ENCODE measurements at places on chromosomes 6 and 20.

GRCh38 chr20:57106030-57106682 lies 160.3 kb downstream of the BMP7 start:
- DNase-seq = no peak

- no peak for DNase-seq
Observed at GRCh38 chr20:32315399-32315798, 37.9 kb downstream of the KIF3B start.

DNA sequence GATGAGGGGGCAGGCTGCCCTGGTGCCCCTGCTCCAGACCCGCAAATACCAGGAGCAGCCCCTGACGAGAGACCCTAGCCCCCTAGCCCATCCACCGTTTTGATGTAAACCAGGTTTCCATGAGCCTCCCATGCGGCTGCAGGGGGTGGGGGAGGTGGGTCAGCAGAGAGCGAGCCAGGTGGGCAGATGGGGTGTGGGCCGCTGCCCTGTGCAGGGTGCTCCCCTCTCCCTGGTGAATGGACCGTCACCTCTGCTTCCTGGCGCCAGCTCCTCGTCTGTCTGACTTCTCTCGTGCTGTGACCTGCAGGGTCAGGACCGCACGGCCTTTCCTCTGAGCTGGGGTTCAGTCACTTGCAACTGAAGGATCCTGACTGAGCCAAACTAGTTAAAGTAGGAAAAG lies 15.7 kb upstream of the BHLHE23 start:
- DNase-seq = no peak

- no peak for DNase-seq
Observed at GRCh38 chr6:53378208-53378607, 29.5 kb upstream of the ELOVL5 start.

- DNase-seq = no peak
Observed at GRCh38 chr20:13322198-13322597, 101.1 kb downstream of the ISM1 start.

DNA sequence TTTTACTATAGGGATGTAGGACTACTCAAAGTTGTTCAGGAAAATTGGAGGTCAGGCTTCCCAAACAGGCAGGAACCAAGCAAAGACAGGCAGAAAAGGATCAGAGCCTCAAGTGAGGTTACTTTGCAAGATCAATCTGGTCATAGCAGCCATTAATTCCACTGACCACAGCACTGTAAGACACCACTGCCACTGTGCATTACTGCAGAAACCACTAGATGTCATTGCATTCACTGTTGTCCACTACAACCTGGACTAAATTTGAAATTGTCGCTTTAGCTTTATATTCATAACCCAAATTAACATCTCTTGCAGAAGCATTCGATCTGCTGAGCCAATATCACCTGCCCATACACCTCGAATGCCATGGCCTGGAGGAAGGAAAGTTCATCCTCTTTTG lies 126.9 kb upstream of the UFL1 start:
- no peak for DNase-seq

DNA sequence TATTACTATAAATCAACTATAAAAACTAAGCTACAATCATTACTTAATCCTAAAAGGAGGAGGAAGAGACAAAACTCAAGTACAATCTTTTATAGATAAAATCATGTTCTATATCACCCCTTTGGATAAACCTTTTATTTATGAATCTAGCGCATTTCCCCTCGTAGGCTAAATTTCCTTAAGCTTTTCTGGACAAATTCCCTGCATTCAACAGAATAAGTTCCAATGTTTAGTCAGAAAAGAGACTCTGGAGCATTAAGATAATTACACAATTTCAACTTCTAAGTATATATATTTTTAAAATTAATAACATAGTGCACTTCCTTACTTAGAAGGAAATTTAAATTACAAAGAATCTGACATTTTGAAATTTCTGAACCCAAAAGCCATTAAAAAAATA lies 37.9 kb downstream of the ATXN1 start:
- DNase-seq = no peak

- no peak for DNase-seq
Observed at GRCh38 chr6:12324748-12325147, 34.6 kb downstream of the EDN1 start.

GRCh38 chr6:21085211-21085610 lies 508.3 kb upstream of the SOX4 start:
- no peak for DNase-seq

GRCh38 chr6:17389274-17389847 lies 4.0 kb upstream of the CAP2 start:
- no peak for DNase-seq

DNA sequence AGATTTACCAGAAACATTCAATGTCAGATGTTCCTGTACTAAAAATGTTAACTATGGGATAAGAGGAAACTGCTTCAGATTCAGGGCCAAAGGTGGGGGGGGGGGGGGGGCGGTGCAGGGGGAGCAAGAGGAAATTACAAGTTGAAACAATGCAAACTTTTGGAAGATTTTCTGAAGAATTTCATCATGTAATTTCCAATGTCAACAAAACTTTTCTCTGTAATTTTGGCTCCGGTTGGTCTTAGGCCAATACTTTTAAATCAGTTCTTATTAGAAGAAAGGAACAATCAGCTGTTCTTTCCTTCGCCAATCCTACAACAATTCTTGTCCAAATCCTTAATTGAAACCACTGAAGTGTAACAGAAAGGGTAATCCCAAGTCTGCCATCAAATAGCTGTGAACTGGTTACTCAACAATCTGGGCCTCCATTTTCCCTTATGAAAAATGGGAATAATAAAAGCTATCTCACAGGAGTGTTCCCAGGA lies 13.1 kb downstream of the UQCC1 start:
- no peak for DNase-seq

DNA sequence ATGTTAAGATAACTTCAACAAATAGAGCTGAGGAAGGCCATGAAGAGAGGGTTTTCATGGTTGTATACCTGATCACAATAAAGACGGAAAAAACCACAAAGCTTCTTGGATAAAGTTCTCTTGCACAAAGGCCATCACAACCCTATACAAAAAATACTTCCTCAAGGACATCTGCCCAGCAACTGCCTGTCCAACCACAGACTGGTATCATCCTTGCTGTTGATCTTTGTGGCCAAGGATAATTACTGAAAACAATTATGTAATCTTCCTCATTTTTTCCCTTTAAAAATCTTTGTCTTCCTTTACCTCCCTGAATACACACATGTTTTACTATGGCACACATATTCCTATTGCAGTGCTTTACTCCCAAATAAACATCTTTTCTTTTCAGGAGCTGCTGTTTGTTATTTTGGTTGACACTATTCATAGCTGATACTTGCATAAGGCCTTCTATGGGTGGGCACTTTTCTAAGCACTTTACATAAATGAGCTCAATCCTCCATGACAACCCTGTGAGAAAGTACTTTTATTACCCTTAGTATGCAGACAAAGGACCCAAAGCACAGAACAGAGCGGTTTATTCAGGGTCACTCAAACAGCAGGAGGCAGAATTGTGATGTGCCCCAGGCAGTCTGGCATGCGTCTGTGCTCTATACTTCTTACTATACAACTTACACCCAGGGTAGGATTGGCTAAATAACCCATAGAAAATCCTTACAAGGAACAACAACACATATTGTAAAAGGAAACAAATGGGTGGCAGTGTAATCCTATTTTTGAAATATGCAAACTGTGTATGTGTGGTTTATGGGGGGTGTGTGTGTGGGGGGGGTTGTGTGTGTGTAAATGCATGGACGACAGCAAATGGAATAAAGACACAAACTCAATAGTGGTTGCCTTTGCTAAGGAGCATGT lies 35.1 kb downstream of the SNRNP48 start:
- no peak for DNase-seq

DNA sequence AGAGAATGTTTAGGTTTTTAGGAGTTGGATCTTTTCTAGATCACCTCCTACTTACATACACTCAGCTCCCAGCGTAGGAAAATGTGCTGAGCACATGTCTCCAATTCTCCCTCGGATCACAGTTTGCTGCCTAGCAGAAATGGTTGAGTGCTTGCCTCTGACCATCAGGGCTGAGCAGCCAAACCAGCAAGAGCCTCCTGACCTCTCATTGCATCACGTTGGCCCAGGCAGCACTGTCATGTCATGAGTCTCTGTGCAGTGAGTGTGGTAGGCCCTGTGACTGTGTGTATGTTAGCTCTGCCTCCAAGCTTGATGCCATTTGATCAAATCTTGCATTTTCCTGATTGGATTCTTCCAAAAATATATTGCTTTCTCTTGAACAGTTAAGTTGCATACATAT lies 112.0 kb downstream of the LRRC1 start:
- DNase-seq = no peak

DNA sequence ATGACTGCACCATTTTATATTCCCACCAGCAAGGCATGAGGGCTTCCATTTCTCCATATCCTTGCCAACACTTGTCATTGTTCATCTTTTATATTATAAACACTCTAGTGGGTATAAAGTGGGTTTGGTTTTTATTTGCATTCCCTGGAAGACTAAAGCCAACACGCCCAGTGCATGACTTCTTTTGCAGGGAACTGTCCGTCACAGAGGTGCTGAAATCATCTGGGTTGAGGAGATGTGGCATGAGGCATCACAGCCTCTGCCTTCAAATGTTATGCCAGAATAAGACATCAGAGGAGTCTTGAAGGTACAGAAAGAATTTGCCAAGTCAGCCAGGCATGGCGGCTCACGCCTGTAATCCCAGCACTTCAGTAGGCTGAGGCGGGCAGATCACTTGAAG lies 29.9 kb upstream of the FAM210B start:
- no peak for DNase-seq

GRCh38 chr20:18139832-18140231 lies 2.2 kb downstream of the KAT14 start:
- DNase-seq = no peak

DNA sequence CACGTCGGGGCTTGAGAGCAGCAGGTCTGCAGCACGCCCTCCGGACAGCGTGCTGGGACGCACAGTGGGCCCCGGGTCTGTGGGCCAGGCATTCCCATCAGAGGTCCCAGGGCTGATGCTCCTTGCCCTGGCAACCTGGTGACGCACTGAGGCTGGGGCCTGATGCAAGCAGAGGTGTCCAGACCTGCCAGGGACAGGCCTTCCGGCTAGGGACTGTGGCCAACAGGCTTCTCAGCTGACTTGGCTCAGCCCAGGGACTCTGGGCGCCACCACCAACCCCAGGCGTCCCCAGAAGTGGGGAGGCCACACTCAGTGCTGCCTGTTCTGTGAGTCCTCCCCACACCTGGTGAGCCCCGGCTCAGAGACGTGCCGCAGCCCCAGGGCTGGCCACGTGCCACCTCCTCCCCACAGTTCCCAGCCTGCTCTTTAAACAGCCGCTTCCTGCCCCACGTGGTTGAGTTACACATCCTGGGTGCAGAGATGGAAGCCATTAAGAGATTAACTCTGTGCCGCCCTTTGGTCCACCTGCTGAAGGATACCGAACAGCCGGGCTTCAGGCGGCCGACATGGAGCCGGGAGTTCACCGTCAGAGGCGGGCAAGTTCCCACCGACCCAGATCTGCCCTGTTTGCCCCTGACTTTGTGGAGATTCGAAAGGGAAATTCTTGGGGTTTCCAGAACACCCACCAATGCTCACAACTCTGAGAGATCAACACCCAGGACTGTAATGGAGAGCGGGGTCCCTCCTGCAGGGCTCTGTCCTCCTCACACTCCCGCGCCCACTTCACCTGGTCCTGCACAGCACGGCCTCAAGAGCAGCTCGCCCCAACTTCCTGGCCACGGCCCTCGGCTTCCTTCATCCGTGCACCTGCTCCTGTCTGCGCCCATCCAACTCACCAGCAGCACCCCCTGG lies 37.6 kb upstream of the ZBP1 start:
- DNase-seq = no peak

DNA sequence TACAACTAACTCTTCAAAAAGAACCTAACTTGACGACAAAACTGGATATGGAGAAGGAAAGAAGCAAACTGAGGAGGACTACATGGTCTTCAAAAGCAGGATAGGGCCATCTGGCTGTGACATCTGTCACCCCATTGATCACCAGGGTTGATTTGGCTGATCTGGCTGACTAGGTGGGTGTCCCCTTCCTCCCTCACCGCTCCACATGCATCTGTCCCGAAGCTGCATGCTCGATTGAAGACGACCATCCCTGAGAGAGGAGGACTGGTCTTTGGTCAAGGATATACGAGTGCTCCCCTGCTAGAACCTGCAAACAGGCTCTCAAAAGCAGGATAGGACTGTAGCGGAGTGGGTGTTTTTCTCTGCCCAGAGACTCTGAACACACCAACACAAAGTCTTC lies 21.7 kb downstream of the CPNE1 start:
- no peak for DNase-seq

- no peak for DNase-seq
Observed at GRCh38 chr6:80489911-80490635, 383.6 kb downstream of the BCKDHB start.

GRCh38 chr20:13200767-13201500 lies 20.1 kb upstream of the ISM1 start:
- DNase-seq = no peak

DNA sequence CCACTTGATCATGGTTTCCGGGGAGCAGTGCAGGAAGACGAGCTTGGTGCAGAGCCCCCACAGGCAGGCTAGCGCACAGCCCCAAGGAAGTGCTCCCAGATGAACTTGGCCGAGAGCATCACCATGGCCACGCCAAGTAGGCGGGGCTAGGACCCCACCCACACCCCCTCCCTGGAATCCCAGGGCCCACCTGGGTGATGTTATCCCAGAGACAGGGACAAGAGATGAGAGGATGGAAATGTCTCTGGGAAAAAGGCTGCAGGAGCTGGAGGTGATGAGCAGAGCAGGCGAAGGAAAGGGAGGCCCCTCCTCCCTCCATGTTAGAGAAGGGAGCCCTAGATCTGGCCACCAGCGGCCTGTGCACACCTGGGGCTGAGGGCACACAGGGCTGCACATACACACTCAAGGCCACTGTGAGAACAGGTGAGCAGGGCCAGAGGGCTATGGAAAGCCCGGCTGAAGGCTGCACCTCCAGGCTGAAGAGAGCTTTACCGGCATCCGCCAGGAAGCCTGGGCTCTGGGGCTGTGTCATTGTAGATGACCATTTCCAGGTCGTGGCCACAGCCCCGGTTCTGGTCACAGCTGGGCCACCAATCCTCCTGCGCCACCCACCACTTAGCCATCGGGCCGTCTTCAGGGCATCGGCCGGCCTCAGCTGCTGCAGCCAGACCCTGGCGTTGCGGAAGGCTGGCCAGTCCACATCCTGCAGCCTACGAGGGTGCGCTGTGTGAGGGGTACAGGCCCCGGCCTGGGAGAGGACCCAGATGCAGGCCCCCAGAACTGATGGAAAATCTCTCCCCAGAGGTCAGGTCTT lies 24.9 kb downstream of the NPEPL1 start:
- no peak for DNase-seq

All from NCI-H1694 treated with DMSO at 0.1 percent for 48 hours (cell line).